ENCODE measurements at places on chromosomes 6 and 20.
A peak's percentile ranks its signal among the peaks of the same experiment; 100 is the strongest.

GRCh38 chr6:105902401-105903031 is 183.6 kb upstream of the PRDM1 start:
- DNase-seq = no peak

DNA sequence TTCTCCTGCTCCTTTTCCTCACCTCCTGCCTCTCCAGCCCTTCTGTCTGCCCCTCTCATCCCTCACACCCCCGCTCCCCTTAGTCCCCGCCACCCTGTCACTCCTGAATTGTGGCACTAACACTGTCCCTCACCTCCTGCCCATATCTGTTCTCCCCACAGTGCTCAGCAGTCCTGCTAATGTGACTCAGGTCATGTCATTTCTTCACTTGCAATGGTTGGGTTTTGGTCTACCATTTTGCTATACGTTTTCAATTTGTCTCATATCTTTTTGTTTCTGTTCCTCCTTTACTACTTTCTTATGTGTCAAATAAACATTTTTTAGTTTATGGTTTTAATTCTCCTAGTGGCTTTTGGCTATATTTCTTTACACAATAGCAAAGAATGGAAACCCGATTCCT is 1.3 kb upstream of the HLA-B start:
- no peak for DNase-seq

DNA sequence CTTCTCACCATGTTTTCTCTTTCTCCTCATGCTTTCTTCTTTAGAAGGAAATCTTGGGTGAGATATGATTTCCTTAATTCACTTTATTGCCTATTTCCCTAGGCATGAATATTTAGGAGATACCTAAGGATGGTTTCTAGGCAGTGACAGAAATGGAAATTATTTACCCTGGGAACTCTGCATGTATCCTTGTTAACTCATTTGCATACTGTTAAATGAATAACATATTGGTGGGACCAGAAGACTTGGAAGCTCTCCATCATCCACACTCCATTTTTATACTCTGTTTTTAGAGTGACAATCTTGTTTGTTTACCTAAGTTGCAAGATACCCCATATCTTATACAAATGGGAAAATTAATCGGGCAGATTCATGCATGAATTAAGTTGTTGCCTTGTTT is 285.7 kb downstream of the RNF144B start:
- DNase-seq = no peak

DNA sequence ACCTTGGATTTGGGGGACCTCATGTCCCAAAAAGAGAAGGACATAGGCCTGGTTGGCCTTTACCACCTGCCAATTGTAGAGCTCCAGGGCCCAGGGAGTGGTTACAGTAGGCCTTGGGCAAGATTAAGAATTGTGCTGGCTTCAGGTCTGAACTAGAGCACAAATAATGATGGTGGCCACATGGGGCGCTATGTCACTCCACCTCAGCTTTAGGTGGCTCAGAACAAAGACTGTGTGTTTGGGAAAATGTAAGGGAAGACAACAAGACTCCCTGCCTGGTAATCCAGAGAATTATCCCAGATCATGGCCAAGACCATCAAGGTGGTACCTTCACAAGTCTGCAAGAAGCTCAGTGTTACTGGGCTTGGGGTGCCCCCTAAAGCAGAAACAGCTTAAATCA is 224.9 kb upstream of the OPRM1 start:
- DNase-seq = no peak

DNA sequence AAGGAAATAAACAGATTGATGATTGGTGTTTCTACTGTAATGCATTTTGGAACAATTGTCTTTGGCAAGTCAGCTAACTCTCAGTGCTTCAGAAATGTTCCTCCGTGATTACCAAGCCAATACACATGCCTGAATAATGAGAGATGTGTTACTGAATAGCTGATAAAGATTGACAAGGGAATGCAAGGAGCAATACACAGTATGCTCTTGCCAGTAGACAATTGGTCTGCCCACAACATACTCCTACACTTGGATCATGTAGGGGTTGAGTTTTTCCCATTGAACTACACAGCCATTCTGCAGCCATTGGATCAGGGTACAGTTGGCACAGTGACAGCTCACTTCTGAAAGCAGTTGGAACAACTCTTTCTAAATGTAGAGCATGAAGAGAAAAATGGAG is 5.6 kb upstream of the GJB7 start:
- no peak for DNase-seq

- DNase-seq = no peak
Measured at GRCh38 chr20:63963348-63963741, 6.4 kb downstream of the ZNF512B start.

DNA sequence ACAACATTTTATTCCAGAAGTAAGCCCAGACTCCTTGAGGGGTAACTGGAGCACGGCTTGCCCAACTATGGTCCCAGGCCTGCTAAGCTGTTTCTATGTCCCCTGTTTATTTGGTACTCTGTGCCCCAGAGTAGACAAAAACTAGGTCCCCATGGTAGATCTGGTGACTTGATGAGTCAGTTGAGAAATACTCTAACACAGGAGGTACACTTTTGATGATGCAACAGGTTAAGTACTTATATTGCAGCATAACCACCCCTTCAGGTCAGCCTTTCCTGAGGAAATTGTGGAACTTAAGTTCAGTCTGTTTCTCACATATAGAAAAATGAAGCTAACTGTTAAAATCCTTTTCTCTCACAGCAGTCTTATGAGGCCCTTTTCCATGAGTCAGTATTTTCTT is 19.6 kb downstream of the TTPAL start:
- DNase-seq = no peak

- DNase-seq = peak; percentile 63
Measured at GRCh38 chr20:49785852-49786175, 26.8 kb upstream of the SLC9A8 start.

DNA sequence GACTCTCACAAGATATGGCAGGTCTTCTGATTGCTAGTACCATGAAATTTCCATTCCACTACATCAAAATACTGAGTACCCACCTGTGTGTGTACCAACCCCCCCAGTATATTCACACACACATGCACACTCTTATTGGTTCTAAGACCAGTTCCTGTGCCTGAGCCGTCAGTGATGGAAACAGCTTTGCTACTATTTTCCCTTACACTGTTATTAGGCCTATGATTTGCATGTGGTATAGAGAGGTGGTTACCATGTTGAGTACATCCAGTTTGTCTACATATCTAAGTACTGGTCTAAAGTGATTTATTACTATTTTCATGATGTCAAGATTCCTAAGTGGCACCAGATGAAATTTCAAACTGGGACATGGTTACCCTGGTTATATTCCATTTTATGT is 459.9 kb downstream of the BCKDHB start:
- DNase-seq = no peak

DNA sequence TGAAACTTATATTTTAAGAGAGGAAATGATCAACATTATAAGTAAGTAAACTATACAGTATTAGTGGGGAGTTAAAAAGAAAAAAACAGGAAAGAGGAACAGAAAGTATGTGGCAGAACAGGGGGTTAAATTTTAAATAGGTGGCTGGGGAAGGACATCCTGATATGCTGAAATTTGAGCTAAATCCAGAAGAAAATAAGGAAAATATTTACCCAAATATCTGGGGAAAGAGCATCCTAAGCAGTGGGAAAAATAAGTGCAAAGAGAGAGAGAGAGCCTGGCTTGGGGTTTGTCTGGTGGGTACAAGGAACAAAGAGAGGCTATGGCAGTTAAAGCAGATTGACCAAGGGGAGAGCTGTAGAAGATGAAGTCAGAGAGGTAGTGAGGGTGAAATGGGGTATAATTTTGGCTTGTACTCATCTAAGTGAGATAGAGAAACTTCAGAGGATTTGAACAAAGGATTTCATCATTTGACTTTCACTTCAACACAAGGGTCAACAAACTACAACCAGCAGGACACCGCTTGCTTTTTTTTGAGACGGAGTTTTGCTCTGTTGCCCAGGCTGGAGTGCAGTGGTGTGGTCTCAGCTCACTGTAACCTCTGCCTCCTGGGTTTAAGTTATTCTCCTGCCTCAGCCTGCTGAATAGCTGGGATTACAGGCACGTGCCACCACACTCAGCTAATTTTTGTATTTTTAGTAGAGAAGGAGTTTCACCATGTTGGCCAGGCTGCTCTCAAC is 328.4 kb upstream of the CNR1 start:
- peak; percentile 12 for DNase-seq

GRCh38 chr6:126035764-126036163 is 49.4 kb downstream of the TRMT11 start:
- DNase-seq = no peak

DNA sequence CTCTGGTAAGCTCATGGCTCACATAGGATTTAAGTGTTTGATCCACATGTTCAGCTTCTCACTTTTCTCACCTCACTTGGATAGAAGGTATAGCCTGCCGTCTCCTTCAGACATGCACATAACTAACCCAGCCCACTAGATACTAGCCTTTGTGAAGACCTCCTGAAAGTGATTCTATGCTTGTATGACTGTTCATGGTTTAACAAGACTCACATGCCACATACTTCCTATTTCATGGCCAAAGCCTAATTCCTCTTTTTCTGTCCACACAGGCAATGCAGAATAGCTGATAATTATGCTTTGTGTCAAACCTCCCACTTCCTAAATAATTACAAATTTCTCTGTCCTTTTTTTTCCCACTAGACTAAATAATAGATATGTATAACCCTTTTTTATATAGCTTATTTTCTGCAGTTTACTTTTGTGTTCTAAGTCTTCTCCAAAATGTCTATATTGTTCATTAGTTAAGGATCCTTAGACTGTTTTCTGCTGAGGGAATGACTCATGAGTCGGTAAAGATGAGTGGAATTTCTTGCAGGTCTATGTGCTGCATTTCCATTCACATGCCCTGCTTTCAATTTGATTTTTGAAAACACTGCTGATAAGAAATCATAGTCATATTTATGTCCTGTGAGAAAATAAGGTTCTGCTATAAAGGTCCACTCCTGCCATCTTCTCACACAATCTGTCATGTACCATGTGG is 43.0 kb downstream of the HDDC2 start:
- DNase-seq = no peak

DNA sequence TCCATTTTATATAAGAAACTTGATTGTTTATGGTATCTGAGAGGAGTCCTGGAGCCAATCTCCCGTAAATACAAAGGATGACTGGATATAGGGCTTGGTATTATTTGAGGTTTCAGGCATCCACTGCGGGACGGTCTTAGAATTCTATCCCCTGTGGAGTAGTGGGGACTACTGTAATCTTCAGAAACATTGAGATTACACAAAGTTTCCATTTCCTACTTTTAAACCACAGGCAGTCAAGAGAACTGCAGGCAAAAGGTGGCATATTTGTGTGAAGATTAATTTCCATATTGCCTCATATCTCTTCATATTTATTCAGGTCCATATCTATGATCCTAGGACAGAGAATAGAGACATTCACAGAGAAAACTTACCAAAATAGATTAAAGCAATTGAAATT is 586.2 kb downstream of the PHF3 start:
- DNase-seq = no peak

- peak; percentile 80 for DNase-seq
Measured at GRCh38 chr6:166313255-166314070, 5.3 kb upstream of the PRR18 start.

GRCh38 chr6:97969065-97969464 is 686.0 kb upstream of the MMS22L start:
- DNase-seq = no peak

DNA sequence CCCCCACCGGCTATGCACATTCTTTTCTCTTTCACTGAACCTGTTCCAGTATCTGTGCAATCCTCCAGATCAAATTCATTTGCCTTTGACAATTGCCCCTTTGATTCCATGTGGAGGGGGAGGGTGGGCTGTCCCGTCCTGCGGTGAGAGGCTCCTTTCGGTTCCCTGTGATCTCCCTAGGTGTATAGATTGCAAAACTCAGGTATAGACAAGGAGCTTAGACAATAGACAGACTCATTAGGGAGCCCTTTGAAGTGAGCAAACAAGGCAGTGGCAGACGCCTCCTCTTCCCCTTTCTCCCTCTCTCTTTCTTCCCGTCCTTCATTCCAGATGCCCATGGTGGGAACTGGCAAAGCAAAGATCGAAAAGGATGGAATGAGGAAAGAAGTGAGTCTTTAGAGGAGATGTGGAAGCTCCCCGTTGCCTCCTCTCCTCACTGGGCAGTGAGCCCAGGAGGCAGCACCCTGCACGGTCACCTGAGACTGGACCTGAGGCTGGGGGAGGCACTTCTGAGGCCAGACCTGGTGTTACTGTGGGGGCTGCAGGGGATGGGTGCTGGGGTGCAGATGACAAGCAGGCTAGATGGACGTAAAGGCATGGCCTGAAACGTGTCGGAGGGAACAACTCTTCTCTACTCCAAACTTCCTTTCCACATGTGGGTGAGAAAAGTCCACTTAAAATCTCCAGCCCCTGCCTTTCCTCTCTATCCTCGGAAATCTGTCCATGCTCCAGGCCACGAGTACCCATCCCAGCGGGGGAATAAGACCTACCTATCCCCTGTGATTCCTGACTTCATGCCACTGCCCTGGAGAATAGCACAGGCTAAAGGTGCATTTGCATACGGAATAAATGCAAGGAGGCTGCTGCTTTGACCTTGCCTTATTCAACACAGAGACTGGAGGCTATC is 256.6 kb upstream of the FOXQ1 start:
- no peak for DNase-seq

Data from GM13976 (cell line).